Activated T-cell treated with anti-CD3 and anti-CD28 coated beads, Interleukin-2, amount 50 U/mL, for 24 hours (primary cell): ENCODE measurements at places on chromosomes 1 and 21.

DNA sequence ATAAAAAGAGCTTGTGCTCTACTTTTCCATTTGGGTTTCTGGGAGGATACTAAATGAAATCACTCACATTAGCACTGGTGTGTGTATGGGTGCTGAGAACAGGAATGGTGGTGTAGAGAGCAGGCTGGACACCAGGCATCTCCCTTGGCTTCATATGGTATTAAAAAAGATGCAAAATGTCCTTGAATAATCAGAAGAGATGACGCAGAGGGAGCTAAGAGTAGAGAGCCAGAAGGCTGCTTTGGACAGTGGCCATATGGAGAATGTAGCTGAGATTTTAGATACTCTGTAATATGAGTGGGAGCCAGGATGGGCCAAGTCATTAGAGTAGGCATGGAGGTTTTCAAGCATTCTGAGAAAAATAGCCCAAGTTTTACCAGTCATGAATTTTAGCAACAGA is 112.3 kb upstream of the ZRANB2 start:
- no peak for DNase-seq

- no peak for DNase-seq
Observed at GRCh38 chr1:85649591-85649990, 58.6 kb downstream of the ZNHIT6 start.

GRCh38 chr1:229092377-229093237 is 178.3 kb upstream of the RAB4A start:
- DNase-seq, result no peak

- DNase-seq, result no peak
Observed at GRCh38 chr1:205451202-205451601, 4.6 kb downstream of the BLACAT1 start.

DNA sequence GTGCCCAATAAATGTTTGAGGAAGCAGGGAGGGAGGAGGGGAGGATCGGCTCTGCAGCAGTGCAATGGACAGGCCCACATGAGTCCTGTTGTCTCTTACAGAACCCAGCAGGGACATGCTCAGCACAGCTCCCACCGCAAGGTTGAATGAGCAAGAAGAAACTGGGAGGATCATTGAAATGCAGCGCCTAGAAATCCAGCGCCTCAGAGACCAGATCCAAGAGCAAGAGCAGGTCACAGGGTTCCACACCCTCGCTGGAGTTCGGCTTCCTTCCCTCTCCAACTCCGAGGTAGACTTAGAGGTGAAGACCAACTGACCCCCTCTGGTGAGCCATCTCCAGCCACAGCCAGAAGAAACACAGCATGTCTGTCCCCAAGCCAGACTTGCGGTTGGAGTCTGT is 15.9 kb upstream of the TMEM125 start:
- DNase-seq, result no peak

DNA sequence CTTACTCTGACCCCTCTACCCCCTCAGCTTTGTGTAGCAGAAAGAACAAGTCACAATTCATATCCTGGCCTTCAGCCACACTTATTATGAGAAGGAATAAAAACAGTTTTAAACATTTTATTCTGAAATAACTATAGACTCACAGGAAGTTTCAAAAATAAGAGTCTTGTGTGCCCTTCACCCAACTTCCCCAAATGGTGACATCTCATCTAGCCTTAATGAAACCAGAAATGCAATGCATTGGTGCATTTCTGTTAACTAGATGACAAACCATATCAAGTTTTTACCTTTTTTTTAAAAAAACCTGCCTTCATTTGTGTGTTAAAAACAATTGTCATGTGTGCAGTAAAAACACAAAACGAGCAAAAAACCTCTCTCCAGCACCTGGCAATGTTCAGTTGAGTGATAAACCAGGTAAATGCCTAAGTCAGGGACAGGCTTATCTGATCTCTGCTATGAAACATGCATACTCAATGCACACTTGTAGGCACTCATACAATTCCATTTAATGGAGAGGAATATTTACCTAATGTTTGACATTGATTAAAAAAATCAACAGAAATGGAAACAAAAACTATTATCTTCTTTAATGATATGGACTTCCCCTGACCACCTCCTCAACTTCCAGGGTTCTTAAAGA is 51.5 kb downstream of the SH3BGR start:
- no peak for DNase-seq
